Natural killer cell treated with Interleukin-12 subunit alpha and Interleukin-12 subunit beta and Interleukin-15 and Interleukin-18, amount 100 ng/mL, for 72 hours (primary cell): ENCODE measurements at places on chromosomes 13 and 19.

DNA sequence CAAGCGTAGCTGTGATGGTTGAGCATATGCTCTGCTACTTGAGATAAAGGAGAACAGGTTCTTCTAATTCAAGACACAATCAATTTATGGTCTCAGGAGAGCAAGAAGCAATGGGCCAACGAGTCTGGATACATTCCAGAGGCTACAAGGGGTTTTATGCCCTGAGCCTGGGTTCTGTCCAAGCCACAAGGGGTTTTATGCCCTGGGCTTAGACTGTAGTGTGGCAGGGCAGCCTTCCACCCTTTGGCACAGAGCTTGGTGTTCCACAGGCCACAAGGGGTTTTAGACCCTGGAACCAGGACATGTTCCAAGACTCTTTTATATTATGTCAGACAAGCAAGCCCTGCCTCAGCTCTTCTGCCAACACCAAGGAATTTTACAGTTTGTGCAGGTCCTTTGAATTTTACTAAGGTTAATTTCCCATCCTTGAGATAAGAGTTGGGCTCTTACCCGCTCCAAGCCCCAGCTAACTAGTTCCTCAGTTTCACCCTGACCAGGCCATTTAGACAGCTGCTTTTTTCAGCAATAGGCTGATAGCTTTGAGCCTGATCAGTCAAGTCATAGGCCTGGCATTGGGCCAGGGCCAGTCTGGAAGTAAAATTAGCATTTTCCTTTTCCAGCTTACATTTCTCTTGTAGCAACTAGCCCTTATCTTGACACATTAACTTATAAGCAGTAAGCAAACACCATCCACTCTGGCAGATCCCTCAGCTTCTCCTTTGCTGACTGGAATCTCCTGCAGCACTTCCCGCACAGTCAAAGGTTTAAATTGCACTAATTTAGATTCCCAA, 95.0 kb downstream of the ZNF737 start:
- no peak for DNase-seq

GRCh38 chr13:51811920-51812451, 8.0 kb upstream of the DHRS12 start:
- DNase-seq: peak; percentile 73

GRCh38 chr13:77386880-77387606, 60.1 kb upstream of the MYCBP2 start:
- DNase-seq: no peak

DNA sequence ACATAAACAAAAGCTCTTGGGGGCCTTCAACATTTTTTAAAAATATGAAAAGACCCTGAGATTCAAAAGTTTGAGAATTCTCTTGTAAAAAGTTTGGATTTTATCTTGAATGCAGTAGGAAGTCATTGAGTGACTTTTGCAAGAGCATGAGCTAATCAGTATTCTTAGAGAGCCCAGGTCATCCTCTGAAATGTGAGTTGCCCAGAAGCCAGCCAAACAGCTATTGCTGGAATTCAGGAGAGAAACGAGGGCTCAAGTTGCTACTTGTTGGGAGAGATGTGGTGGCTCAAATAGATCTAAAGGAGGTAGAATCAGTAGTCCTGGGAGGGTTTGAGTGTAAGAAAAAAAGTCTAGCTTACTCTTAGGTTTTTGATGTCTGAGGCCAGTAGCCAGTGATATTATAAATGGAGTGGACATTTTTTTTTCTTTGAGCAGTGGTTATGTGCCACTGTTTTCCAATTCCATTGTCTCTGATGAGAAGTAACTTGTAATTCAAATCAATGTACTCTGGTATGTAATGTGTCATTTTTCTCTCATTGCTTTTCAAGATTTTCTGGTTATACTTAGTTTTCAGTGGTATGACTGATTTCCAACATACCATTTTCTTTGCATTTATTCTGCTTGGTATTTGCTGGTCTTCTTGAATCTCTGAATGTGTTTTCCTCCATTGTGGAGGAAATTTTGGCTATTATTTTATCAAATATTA, 30.7 kb downstream of the LMO7 start:
- DNase-seq: no peak

DNA sequence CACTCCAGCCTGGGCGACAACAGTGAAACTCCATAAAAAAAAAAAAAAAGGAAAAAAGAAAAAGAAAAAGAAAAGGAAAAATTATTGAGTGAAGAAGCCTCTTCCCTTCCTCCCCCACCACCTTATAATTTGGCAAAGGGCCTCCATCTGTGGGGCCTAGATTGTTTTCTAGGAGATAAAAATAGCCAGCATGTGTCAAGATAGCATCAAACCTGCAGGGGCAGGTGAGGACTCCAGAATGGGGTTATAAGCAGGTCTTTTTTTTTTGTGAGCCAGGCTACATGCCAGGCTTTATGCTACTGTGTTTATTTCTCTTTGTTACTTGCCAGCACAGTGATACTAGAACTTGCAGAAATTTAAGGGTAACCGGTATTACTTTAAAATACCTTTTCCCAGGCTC, 11.7 kb upstream of the TRIM13 start:
- no peak for DNase-seq

- DNase-seq: peak; percentile 82
These were observed 13.6 kb upstream of the C5AR1 start for GRCh38 chr19:47296036-47296435.

DNA sequence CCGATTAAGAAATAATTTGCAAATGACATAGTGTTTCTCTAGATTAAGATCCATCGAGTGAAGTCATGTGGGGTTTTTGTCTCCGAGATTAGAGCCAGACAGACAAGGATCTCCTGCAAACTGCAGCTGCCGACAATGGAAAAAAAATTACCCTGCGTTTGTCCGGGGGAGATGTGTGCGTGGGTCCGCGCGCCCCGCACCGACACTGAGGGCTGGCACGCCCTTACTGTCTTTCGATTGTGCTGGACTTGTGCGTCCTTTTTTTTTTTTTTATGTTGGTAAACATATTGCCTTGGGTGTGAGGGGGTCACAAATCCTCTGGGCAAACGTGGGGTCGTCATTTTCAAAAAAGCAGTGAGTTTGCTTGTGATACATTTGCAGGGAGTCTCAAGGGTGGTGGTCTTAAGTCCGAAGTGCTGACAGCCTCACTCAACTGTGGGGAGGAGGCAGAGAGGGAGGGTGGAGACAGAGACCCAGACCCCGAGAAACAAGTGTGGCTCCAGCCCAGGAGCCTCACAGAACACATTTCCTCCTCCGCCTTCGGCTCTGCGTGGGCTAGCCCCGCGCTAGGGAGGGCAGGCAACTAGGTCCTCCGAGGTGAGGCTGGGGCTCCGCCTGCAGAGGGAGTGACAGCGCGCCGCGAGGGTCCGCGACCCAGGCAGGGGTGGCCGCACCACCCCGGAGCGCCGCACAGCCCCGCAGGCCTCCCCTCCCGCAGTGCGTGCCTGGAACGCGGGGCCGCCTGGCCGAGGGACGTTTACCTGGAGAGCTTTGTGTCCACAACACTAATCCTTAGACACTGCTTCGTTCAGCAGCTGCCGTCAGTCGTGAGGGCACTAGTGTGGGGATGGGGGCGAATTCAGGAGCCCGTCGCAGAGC, 11.7 kb upstream of the SOX1 start:
- DNase-seq: no peak

DNA sequence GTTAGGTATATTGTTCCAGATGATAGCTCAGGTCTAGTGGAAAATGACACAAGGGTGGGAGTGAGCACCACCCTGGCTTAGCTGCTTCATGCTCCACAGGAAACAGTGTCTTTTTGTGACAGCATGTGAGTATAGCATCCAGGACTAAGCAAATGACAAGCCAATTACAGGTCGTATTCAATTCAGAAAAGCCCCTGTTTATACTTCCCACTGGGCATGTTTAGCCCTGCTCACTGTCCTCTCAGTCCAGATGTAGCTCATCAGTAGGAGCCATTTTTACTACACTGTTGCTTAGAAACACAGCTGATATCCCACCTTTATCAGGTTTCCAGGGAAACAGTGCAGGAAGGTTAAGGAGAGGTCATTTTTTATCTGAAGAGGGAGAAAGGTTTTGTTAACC, 8.0 kb downstream of the ABHD13 start:
- no peak for DNase-seq

DNA sequence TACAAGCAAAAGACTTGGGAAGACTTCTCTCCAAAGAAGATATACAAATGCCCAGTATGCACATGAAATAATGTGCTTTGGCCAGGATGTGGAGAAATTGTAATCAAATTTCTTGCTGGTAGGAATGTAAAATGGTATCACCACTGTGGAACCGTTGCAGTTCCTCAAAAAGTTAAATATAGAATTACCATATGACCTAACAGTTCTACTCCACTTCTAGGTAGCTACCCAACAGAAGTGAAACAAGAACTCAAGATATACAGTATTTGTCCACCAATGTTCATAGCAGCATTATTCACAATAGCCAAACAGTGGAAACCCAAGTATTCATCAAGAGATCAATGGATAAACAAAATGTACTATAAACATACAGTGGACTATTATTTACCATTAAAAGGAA, 95.0 kb upstream of the KLF5 start:
- no peak for DNase-seq

DNA sequence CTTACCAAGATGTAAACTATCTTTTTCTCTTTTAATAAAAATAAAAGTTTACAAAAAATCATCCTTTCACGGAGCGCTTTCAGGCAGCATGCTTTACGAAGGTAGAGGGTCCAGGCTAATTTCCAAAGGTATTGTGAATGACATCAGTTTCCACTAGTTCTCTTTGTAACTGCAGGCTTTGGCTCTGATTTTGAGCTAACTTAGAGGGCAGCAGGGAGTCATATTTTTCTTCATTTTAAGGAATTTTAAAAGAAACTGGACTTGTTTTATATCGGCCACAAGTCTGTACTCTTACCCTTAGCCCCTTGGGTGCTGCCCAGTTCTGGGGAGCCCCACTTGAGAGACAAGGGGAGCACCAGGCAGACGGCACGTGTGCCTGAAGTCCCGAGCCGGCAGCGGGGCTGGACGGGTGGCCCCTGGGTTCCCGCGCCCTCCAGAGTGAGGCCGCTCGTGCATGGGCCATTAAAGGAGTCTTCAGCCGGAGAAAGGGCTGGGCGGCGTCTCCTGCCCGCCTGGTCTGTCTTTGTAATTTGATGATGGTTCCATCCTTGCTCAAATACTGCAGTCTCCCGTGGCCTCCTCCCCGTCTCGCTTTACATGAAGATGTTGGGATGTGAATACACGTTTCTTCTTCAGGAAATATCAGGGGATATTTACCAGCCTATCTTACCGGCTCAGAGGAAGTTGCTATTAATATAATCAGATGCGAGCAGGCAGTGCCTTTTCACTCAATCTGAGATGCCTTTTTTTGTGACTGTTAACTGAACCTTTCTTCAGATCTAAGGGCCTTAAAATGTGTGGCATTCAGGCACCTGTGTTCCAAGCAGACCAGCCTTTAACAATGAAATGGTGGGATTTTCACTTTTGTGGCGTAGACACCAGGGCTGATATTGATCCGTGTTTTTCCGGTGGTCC, 67.4 kb downstream of the GGACT start:
- DNase-seq: no peak

DNA sequence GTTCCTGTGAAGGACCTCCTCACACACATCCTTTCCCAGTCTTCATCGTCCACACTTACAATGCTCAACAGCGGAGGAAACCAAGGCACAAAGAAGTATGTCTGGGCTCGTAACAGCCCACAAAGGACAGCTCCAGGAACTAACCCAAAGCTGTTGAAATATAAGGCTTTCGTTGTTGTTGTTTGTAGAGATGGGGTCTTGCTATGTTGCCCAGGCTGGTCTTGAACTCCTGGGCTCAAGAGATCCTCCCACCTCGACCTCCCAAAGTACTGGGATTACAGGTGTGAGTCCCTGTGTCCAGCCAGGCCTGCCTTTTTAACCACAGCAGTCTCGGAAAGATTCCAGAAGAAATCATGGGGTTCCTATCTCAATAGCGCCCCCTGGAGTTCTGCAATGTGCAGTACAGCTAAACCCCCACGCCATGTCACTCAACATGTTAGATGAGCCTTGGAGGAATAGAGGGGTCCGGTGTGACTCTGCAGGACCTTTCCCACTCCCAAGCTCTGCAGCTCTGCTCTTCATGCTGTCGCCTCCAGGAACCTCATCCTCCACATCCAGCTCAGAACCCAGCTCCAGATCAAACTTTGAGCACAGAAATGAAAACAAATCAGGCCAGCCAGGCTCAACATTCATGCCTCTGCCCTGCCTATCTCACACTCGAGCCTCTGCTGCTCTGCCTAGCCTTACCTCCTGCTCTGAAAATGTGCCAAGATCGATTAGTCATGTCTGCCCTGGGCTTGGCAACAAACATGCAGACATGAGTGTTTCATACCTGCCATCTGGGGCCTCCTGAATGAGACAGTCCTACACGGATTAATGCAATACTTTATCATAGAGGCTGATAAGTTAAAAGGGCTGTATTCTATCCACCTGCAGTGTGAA, 7.5 kb downstream of the PLA2G4C start:
- no peak for DNase-seq

DNA sequence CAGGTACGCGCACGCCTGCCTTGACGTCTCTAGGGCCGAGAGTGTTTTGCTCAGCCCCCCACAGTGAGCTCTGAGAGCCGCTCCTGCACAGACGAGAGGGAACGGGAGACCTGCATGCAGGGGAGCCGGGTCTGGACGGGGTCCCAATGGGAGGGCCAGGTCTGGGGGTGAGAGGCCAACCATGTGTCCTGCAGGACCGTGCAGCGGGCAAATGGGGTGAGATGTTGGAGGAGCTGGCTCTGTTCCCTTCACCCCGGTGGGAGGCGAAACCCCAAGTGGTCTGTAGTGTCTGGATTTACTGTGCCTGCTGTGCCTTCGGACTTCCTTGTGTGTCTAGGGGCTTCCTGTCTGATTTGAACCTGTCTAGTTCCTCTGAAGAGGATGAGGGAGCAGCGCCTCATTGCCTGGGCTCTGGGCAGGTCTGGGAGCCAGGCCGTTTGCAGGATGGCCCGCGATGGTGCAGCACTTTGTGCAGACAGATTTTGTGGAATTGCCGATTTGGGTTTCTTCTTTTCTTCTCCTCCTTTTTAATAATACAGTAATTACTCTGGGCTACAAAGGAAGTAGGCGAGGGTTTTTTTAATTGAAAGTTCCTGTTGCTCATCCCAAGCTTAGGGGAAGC, 2.1 kb downstream of the CSNK1G2 start:
- peak; percentile 58 for DNase-seq

DNA sequence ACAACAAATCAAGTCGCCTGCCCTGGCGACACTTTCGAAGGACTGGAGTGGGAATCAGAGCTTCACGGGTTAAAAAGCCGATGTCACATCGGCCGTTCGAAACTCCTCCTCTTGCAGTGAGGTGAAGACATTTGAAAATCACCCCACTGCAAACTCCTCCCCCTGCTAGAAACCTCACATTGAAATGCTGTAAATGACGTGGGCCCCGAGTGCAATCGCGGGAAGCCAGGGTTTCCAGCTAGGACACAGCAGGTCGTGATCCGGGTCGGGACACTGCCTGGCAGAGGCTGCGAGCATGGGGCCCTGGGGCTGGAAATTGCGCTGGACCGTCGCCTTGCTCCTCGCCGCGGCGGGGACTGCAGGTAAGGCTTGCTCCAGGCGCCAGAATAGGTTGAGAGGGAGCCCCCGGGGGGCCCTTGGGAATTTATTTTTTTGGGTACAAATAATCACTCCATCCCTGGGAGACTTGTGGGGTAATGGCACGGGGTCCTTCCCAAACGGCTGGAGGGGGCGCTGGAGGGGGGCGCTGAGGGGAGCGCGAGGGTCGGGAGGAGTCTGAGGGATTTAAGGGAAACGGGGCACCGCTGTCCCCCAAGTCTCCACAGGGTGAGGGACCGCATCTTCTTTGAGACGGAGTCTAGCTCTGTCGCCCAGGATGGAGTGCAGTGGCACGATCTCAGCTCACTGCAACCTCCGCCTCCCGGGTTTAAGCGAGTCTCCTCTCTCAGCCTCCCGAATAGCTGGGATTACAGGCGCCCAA, at the start of gene LDLR:
Gene LDLR (plus strand): TSS at position 210 of the 760 bp plus-strand sequence. CDS start 86 bp downstream, at position 296.
- peak; percentile 91 for DNase-seq

- DNase-seq: no peak
These were observed 37.3 kb downstream of the KDM4B start for GRCh38 chr19:5006201-5006600.

GRCh38 chr13:79806821-79807220, 325.9 kb downstream of the NDFIP2 start:
- DNase-seq: no peak
